ENCODE measurements at places on chromosomes 2 and 18.

- DNase-seq, result no peak
Measured at GRCh38 chr2:111653103-111653624, 230.8 kb downstream of the ANAPC1 start.

DNA sequence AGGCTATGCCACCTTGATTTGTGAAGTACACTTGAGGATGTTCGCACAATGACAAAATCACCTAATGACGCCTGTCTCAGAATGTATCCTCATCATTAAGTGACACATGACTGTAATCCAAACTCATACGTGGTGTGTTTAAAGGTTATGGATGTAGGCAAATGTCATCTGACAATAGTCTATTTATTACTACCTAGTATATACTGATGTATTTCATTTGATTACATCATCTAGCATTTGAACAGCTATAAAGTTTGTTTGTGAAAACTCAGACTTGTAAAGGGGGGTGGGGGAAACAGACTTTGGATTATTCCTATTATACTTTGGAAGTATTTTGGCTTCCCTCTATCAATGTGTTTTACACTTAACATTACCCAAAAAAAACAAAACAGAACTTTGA, 129.9 kb downstream of the TANC1 start:
- no peak for DNase-seq

- no peak for DNase-seq
Measured at GRCh38 chr2:217632043-217632442, 370.8 kb downstream of the TNS1 start.

DNA sequence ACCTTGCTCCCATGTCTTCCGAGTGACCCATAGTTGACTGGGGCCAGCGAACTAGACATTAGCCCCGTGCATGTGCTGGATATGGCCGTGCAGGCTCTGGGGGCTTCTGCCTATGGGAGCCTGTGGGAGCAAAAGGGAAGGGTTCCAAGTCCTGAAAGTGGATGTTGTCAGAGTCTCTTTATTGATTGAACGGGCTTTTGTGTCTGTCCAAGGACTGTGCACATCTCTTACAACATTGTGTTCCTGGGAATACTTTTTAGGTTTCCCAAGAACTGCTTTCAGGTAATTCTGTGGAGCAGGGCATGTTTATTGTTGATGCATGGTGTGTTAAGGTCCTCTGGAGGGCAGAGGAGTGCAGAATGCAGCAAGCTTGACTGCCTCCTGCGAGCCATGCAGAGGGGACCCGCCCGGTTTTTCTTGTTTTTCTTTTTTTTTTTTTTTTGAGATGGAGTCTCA, 5.0 kb downstream of the RNF144A start:
- DNase-seq, result no peak

DNA sequence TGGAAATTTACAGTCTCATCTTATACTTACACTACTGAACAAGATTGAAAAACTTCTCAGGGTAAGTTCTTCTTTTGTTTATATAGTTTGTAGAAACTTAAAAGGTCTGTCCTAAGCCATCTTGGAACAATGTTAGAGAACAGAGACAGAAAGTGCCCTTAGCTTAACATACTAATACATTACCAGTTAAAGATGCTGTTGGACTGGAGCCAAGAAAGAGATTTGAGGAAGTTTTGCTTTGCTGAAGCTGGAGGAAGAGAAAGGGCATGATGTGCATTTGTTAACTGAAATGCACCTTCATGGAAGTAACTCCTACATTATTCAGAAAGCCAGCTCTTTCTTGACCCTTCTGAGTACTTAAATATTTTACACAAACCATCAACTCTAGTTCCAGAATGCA, 66.5 kb upstream of the TNFRSF11A start:
- no peak for DNase-seq

DNA sequence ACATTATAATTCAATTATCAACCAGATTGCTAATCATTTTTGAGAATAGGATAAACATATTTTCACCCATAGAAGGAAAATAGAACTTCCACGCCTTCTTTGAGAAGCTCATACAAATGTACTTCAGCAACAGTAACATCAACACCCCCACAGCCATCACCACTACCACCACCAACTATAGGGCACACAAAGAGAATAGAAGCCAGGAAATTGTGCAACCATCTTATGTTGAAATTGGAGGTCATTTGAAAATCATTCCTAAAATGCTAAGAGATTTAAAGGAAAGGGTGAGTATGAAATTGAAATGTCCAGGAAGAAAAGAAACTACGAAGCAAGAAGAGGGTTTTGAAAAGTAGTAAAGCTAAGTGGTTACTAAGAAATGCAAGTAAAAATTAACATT, 563.4 kb downstream of the ZNF804A start:
- DNase-seq, result no peak
